Right forelimb (tissue), 1 donor: ENCODE measurements at places on chromosomes 5 and 9.

- DNase-seq = no peak
Measured at GRCh38 chr5:167525004-167525403, 766.4 kb upstream of the WWC1 start.

- no peak for DNase-seq
Measured at GRCh38 chr9:137825324-137825989, 52.1 kb upstream of the CACNA1B start.

DNA sequence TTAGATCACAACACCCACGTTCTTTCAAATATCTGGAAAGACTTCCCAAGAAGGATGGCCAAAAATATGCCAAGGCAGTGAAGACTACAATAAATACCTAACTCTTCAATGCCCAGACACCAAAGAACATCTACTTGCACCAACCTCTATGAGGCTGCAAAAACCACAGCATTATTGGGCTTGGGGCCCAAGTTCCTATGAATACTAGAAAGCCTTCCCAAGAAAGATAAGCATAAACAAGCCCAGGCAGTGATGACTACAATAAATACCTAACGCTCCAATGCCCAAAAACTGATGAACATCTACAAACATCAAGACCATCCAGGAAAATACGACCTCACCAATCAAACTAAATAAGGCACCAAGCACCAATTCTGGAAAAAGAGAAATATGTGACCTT is 41.3 kb downstream of the AP3B1 start:
- no peak for DNase-seq

GRCh38 chr9:127640908-127641545 is 28.9 kb downstream of the STXBP1 start:
- no peak for DNase-seq

- no peak for DNase-seq
Measured at GRCh38 chr9:71729816-71730526, 38.3 kb downstream of the CEMIP2 start.
